SJCRH30 (cell line): ENCODE measurements at places on chromosomes 7 and 10. TPM values are rescaled to one million over a fixed set of nuclear protein-coding genes. Genes with fewer than 3 reads are reported as not detected.

TMEM184A gene
- total RNA-seq: not detected in 2 replicates

MGAM2 gene
- total RNA-seq: 0.89 and 1.1 TPM in 2 replicates

CTAGE4 gene
- not detected in 2 replicates for total RNA-seq

PRPF18 gene
- 26.0 and 31.0 TPM in 2 replicates for total RNA-seq

SPOCK2 gene
- total RNA-seq: 14.3 and 15.5 TPM in 2 replicates

GTPBP4 gene
- total RNA-seq: 52.3 and 58.5 TPM in 2 replicates

CRTAC1 gene
- not detected in 2 replicates for total RNA-seq

TRIM50 gene
- not detected in 2 replicates for total RNA-seq

OIT3 gene
- total RNA-seq: 0.08 and 0.13 TPM in 2 replicates

ABLIM1 gene
- total RNA-seq: 23.5 and 23.9 TPM in 2 replicates

FXYD4 gene
- total RNA-seq: not detected in 2 replicates

BAMBI gene
- 3.8 and 4.3 TPM in 2 replicates for total RNA-seq

TRIM73 gene
- total RNA-seq: 0.20 and 1.8 TPM in 2 replicates

GRM8 gene
- total RNA-seq: 0.36 and 1.0 TPM in 2 replicates

DNA sequence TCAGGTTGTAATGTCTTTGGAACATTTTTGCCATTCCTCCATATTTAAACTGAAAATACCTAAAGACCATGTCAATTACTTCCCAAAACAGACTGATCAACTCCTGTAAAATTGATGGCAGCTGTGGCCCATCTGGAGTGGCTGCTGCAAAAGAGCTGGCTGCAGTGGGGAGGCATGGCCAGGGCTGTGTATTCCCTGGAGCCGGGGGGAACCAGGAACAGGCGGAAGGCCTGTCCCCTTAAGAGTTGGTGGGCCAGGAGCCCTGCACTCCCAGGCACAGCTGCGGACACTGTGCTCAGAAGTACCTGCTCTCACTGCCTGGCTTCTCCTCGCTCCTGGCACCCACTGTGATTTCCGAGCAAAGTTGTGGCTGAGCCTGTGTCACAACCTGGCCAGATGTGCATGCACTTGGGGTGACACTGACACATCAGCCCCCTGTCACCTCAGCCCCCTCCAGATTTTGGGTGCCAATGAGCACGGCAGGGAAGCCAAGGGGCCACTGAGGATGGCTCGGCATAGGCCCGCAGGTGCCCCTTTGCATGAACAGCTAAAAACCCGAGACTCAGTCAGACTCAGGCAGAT lies 116.1 kb downstream of the DGKB start:
- DNase-seq: no peak

DNA sequence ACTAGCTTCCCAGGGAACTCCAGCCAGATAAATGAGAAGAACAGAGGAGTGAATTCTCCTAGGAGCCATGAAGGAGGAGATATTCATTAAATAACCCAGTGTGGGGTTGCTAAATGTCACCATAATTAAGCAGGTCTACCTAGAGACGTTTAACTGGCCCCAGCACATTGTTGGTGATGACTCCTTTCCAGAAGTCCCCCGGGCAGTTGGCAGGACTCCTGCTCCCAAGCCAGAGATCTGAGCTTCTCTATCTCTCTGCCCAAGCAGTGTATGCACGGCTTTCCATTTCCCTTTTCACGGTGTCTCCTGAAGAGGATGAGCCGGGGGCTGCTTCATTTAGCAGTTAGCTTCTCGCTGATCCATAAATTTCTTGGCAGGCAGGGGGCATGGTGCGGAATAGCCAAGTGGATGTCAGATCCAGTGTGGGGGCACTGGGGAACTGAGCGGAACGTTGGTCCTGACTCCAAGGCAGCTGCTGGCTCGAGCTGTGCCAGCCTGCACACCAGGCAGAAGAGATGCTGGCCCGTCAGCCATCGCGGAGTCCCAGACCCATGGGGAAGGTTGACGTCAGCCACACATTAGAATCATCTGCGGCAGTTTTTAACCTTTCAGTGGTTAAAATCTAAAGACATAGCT lies 142.0 kb upstream of the NPY start:
- no peak for DNase-seq

DNA sequence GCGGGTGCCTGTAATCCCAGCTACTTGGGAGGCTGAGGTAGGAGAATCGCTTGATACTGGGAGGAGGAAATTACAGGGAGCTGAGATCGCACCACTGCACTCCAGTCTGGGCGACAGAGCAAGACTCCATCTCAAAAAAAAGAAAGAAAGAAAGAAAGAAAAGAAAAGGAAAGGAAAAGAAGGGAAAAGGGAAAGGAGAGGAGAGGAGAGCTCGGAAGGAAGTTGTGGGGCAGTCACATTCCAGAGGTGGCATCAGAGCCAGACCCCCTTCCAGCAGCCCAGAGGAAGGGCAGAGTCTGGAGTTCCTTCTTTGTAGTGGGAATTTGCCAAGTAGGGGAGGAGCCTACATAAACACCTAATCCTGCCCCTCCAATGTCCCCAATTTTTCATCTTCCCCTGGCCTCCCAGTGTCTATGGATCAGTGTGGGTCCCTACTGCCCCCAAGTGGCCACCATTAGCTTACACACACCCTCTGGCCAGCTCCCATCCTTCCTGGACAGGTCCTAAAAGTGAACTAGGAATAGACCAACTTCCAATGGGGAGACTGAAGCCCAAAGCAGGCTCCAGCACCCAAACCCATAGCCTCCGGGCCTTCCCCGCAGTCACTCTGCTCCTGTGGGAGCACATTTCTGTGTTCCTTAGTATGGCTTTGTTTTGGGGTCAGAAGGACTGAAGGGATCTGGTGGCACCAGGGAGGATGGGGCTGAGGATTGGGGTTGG lies 39.6 kb upstream of the HSPB1 start:
- peak; percentile 89 for DNase-seq

GRCh38 chr7:134662166-134662870 lies 15.7 kb downstream of the BPGM start:
- no peak for DNase-seq

DNA sequence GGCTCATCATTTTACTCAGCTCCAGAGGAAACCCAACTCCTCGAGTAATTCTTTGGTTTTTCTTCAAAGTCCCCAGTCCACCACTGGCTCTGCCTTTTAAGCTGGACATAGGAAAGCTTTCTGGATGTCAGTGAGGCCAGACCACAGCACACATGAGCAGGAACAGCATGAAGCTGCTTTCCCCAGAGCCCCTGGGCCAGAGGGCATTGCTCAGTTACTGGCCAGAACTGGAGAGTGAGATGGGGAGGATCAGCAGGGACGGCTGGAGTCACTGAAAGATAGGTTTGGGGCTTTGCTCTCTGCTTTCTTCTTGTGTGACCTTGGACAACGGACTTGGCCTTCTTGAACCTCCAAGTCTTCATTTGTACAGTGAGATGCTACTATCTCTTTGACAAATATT lies 43.1 kb downstream of the PARP12 start:
- DNase-seq: no peak

- DNase-seq: peak; percentile 71
These were observed 212.7 kb upstream of the IGFBP3 start for GRCh38 chr7:46133751-46134150.

DNA sequence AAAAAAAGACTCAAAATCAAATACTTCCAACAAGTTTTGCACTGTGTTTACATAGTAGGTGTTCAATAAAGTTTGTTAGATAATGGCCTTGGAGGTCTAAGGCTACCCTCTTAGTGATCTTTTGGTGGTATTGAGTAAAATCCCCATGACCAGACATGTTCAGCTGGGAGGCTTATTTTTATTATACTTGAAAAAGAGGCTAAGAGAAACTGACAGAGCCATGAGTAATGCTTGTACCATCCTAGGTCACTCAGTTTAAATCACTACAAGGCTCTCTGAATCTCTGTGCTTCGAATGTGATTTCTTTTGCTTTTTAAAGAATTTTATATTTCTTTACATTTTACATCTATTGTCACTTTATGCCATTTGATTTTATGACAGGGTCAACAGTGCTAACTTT lies 90.5 kb downstream of the TWIST1 start:
- no peak for DNase-seq

- DNase-seq: no peak
These were observed 733.6 kb downstream of the TNS3 start for GRCh38 chr7:46848311-46848710.

- no peak for DNase-seq
These were observed 146.2 kb upstream of the NFE2L3 start for GRCh38 chr7:26005683-26006410.

DNA sequence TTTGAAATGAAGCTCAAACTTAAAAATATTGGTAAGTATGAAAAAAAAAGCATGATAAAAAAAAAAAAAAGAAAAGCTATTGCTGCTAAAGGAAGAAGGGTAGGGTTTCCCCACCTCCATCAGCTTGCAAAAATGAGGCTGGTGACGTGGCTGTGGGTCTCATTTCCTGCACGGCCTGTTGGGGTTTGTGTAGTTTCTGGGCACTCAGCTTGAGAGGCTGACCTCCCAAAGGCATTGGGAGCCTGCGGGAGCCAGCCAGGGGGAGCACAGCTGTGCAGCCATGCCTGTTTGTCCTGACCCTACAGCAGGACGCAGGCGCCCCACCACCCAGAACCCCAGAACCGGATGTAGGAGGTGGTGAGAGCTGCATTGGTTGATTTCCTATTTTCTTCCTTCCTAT lies 48.8 kb upstream of the CARD11 start:
- DNase-seq: peak; percentile 14

DNA sequence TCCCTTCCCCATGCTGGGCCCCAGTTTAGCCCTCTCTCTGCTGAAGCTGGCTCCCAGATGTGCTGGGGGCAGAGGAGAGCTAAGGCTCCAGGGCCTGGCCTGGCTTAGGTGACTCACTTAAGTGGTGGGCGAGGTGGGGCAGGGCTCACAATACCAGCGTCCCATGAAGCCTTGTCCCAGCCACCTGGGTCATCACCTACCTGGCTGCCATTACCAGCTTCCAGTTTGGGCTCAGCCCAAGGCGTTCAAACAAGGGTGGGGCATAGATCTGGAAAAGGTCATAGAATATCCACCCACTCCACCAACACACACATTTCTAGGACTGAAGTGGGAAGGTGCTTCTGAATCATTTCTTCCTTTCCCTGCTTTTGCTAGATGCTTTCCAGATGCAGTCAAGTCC lies 8.3 kb downstream of the KAZALD1 start:
- no peak for DNase-seq

DNA sequence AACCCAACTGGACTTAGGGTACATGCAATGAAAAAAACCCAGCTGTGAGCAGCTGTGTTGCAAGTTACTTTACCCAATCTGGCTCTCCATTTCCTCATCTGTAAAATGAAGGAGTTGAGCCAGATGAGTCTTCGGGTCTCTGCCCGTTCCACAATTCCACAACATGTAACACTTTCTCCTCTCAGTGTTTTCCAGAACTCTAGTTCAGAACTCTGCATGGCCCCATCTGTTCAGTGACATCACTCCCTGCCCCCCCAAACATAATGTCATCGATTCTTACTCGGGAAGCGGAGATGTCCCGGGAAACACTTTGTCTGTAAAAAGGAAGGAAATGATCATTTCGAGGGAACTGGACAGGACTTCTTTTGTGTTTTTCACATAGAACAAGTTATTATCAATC lies 2.5 kb downstream of the SH3PXD2A start:
- DNase-seq: no peak

GRCh38 chr10:102660888-102661657 lies 16.8 kb downstream of the TRIM8 start:
- DNase-seq: peak; percentile 99

DNA sequence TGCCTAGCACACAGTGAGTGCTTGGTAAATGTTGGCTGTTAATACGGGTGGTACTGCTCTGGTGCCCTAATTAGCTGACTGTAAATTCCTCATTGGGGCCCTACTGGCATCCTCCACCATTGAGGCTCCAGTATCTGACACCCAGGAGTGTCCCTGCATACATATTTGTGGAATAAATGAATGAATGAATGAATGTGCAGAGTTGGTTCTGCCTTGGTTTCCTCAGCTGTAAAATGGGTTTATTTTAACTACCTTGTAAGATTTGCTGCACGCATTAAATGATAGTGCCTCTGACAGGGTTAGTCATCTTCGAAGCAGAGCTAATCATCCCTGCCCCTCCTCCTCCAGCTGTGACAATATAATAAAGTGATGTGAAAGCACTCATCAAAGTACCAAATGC lies 45.8 kb downstream of the ALDH18A1 start:
- no peak for DNase-seq

GRCh38 chr7:148014541-148014940 lies 576.0 kb upstream of the C7orf33 start:
- no peak for DNase-seq

DNA sequence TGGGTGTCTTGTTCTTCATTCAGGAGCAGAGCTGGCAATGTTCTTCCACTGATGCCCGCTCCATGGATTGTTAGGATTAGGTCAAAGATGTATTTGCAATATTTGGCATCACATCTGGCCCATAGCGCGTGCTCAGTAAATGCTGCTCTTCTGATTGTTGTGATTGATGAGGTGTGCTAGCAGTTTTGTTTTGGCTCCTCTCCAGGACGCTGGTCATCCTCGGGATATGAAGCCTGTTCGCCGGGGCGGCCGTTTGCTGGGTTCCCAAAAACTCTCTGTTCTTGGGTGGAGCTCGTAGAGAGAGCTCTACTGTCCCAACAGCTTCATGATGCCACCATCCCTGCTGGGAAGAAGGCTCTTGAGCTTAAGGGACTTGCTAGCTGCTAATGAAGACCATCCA lies 96.9 kb downstream of the XRCC2 start:
- no peak for DNase-seq

GRCh38 chr7:45366475-45366874 lies 207.7 kb upstream of the ADCY1 start:
- DNase-seq: no peak

DNA sequence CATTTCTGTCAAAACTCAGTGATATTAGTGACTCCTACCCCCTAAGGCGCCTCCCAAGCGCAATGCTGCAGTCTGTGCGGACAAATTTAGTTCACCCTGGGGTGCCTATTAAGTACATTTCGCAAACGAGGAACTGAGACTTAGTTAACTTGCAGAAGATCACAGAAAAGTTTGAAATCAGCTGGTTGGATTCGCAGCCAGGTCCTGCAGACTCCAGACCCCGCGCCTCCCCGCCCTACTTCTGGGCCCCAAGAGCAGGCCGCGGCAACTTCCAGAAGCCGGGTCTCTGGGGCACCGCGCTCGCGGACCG lies 588 bp downstream of the CYREN start:
- DNase-seq: no peak

GRCh38 chr7:18960725-18961124 lies 156.7 kb downstream of the TWIST1 start:
- no peak for DNase-seq

DNA sequence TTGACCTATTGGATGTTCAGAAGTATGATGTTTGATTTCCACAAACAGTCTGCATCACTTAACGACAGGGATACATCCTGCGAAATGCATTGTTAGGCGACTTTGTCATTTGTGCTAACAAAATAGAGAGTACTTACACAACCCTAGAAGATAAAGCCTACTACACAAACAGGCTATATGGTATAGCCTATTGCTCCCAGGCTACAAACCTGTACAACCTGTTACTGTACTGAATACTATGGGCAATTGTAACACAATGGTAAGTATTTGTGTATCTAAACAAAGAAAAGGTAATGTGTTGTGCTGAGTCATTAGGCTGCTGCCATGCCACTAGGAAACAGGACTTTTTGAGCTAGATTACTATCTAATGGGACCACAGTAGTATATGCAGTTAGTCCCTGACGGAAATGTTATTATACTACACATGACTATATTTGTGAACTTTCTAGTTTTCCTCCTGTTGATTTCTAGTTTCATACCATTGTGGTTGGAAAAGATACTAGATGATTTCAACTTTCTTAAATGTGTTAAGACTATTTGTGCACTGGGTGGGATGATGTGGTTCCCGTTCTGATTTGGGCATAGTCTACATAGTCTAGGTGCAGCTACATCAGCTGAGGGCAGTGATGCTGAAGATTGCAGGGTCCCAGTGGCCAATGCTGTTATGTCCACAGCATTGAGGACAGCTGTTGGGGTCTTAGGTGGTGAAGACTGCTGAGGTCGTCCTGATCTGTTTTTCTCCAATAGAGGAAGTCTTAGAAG lies 161.7 kb downstream of the HTR7 start:
- no peak for DNase-seq
